ENCODE measurements at places on chromosomes 3 and 15.

- DNase-seq: peak; percentile 59
Observed at GRCh38 chr3:159829539-159830227, 159.0 kb upstream of the IL12A start.

GRCh38 chr15:95160316-95160715 is 929.0 kb downstream of the MCTP2 start:
- DNase-seq: no peak

DNA sequence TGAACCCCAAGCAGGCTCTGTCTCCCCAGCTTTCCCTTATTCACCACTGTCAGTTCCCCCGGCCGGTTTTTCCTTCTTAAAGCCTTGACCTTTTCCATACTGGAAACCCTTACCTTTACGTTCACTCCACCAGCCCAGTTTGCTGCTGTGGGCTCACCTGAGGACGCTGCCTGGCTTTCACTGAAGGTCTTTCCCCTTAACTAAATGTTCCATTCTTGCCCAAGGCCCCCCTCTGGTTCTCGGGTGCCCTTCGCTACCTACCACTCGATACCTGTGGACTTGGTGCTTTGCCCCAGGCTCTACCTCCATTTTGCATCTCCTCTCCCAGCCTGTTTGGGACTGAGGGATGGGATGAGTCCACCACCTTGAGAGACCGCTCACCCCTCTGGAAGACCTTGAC is 851 bp downstream of the AP2M1 start:
- DNase-seq: peak; percentile 4

DNA sequence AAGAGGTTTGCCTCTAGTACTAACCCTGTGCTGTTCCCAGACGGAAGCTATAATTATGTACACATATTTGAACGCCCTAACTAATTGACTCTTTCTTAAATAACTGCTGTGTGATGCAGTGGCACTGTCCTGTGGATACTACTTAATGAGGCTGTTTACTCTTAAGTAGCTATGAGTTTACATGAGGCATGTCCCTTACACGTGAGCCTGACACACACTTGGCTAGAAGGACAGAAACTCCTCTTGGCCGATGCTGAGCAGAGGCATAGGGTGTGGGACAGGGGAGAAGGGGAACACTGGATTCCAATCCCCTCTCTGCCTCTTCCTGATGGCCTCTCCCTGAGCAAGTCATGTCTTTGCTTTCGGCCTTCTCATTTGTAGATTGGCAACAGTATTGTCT is 21.9 kb downstream of the EHD4 start:
- peak; percentile 68 for DNase-seq

DNA sequence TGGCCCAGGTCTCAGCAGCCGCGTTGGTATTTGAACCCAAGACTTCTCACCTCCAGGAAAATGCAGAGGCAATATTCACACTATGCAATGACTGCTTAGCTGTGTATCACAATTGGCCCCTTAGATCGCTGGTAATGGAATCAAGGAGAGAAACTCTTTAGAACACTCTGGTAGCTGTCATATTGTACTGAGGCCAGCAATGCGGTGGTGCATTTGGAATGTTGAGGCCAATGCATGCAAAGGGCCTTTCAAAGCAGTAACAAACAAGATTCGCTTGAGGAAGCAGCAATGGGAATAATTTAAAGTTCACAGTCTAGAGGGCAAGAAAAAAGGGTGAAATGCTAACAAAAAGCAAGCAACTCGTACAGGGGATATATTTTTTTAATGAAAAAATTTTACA is 764.1 kb downstream of the GRM7 start:
- no peak for DNase-seq

DNA sequence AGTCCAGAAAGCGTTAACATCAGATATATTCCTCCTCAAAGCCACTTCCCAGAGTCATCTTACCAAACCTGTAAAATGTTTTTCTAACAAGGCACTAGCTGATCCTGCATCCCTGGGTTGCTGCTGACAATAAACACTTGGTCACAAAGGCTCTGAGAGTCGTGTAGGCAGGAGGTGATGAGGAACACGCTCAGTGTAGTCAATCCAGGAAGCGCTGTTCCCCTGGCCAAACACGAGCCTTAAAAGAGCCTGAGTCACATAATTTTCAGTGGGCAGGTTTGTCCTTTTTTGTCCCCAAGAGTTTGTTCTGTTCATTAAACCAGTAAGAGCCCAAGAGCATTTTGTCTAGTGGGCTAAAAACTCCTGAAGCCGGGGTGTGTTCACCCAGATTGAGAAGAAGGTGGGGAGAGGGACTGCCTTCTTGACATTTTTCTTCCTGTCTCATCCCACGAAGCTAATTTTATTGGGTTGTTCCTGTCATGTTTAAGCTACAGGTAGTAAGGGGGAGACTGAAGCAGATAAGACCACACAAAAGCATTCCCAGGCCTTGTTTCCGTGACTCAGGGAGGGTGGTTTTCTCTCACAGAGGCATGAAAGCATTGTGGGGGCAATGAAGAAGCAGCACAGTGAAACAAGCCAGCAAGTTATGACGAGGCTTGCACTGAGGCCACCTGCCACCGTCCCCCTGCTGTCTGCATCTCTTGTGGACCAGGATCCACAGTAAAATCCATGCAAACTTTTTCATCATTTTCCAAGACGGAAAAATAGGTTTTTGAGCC is 73.7 kb downstream of the FOXB1 start:
- no peak for DNase-seq

DNA sequence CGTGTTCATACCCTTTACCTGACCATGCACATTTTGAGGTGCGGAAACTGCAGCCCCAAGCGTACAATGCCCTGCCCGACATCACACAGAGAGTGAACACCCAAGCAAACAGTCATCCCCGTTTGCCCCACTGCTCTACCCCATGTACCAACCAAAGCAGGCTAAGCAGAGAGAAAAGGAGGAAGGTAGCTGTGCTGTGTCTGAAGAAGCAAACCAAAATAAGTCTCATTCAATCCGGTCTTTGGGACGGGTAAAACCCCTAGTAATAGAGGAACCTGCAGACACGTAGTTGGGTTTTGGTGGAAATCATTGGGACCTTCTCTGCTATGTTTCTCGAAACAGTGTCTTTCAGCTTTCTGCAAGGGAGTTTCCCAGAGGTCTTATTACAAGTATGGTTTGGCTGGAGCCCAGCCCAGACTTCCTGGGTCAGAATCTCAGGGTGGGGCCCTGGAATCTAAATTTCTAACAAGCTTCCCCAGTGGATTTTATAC is 164.6 kb upstream of the HES1 start:
- peak; percentile 59 for DNase-seq

DNA sequence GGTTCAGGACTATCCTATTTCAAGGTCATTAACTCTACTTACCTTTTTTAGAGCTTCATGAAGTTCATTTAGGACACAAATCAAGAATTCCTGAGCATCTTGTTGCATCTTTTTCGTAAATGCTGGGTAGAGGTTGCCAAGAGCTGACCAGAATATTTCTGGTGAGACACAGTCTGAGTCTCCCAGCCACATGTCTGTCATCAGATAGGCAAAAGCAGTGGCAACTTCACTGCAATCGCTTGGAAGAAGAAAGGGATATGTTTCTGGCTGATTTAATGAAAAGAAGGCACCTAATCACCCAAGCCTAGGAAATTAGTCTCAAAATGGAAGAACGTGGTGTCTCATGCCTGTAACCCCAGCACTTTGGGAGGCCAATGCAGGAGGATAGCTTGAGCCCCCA is 2.9 kb downstream of the USP50 start:
- no peak for DNase-seq

GRCh38 chr15:75666823-75667501 is 19.2 kb downstream of the SNX33 start:
- DNase-seq: peak; percentile 100

- no peak for DNase-seq
Observed at GRCh38 chr3:162517110-162517509, 1020.5 kb downstream of the OTOL1 start.

DNA sequence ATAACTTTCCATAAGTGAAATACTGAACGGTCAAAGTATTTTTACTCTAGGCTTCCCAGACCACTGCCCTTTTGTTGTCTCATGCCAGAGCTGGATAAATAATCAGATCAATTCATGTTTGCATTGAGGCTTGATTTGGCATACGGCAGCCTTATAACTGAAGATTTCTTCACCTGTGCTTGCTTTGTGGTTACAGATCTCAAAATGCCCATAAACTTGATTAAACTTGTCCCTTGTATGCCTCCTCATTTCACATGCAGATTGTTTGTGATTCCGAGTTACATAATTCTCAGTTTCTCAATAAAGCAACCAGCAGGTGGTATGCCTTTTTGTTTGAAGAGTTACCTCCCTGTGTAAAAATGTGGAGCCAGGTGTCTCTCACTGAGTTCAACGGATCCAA is 211.4 kb upstream of the LRIG1 start:
- DNase-seq: no peak

DNA sequence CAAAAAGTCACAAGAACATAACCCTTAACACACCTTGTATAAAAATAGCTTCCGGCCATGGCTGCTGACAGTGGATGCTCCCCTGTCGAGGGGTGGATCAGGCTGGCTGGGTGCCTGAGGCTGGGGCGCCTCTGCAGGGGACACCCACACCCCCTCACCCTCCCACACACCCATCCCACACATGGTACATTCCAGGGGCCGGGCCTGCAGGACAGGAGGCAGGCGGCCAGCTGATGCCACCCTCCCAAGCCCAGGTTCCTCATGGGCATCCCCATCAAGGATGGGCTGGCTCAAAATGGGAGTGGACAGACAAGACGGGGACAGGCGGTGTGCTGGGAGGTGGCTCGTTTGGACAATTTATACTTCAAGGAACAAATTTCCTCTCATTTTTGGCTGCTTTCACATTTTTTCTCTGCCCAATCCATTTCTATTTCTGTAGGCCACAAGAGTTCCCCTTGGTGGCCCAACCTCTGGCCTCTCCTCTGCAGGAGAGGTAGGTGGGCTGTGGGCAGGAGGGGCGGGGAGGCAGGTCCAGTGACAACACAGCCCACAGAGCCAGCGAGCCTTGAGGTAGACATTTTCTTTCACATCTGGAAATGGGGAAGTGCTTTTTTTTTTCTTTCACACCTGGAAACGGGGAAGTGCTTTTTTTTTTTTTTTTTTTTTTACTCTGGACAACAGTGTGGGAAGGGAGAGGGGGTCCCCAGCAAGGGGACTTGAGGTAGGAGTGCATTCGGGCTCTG is 23.3 kb downstream of the RNU5B-1 start:
- no peak for DNase-seq

GRCh38 chr3:183538486-183538885 is 17.0 kb downstream of the KLHL6 start:
- DNase-seq: no peak

DNA sequence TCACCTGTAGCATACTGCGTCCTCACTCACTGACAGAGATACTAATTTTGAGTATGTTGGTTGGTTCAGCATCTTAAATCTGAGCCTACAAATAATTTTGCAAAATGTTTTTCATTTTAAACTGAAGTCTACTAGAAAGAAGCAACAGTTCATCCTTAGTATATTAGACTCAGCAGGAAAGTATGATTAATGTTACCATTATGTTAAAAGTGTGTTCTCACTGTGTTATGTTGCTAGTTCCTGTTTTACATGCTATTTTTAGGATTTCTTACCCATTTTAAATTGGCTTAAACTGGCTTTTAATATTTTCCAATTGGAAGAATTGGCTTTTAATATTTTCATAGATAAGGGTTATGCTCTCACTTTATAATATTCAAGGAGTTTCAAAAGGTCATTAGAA is 25.7 kb downstream of the ACKR4 start:
- no peak for DNase-seq

DNA sequence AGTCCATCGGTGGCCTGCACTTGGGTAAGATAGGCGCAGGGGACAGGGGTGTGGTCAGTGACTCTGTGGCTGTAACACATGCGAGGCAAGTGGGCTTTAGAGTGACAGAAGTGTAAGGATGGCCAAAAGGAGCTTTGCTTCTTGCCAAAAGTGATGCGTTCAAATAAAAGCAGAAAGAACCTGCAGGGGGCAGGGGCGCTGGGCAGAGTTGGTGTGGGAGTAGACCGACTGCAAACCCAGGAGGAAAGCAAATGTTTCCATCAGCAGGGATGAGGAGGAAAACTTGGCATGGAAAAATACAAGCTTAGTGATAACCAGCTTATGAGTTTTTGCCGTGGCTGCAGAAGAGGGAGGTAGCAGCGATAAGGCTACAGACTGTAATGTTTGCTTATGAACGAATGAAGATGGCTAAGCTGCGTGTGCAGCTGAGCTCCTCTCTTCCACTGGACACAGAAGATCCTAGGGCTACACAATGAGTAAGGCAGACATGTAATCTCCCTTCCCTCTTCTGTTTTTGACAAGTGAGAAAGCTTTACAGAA is 149.4 kb downstream of the WNT5A start:
- no peak for DNase-seq

DNA sequence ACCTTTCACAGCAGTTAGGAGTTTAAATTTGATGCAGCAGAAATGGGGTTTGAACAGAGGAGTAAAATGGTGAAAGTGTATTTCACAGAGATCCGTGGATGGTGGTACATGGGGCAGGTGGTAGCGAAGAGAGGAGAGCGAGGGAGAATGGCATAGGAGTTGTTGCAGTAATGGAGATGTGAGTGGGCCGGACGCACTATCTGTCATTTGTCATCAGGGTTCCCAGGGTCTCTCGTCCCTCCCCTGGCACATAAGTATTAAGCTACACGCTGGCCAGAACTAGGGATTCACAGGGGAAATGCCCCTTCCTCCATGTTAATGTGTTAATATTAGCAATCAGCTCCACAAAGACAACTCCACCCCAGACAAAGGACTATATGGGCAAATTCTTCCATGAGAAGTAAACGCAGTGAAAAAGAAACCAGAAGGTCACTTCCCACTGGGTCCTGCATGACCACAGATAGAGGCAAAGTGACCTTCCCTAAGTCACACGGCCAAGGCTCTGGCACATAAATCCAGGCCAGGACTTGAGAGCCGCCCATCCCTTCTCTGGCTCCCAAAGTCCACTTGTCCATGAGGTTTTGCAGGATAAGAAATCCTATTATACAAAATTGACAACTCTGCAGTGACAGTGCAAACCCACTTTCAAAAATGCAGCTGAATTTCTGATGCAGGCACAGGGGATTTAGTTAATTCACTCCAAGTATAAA is 42.5 kb downstream of the ANXA2 start:
- no peak for DNase-seq

DNA sequence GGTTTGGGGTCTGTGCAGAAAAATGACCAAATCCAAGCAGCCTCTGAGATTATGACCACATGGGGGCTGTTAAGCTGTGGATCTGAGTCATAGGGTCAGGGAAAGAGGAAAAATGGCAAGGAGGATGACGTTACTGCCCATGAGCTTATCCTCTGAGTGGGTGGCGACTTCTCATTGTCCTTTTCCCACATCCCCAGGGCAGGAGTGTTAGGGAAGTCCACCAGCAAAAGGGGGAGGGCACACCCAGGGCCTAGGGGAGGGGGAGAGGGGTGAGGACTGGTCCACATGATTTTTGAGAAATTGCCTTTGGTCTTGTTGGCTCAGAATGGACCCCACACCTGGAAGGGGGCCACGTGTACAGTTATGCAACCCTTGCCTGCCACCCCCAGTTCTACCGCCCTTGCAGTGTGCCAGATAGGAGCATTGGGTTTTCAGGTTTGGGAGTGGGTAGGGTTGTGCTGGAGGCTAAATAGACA is 2.6 kb downstream of the CD276 start:
- peak; percentile 97 for DNase-seq

GRCh38 chr15:60128000-60128376 is 123.9 kb downstream of the FOXB1 start:
- no peak for DNase-seq
